ENCODE measurements at places on chromosomes 2 and 18.

- no peak for DNase-seq
These were observed 98.2 kb upstream of the B3GNT7 start for GRCh38 chr2:231297108-231297908.

DNA sequence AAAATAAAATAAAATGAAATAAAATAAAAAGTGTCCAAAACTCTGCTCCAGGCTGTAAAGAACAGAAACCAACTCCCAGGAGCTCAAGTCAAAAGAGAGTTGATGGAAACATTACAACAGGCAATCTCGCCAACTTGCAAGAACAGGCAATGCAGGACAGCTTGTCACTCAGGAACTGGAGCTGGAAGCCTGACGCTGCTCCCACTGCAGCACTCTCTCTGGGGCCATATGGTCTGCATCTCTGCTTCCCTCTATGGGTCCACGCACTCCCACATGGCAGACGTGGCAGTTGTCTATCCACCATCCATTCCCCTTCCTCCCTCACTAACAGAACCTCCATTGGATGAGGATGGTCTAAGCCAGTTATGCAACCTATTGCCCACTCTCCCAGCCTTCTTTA is 23.3 kb upstream of the ARPC2 start:
- DNase-seq, result no peak

DNA sequence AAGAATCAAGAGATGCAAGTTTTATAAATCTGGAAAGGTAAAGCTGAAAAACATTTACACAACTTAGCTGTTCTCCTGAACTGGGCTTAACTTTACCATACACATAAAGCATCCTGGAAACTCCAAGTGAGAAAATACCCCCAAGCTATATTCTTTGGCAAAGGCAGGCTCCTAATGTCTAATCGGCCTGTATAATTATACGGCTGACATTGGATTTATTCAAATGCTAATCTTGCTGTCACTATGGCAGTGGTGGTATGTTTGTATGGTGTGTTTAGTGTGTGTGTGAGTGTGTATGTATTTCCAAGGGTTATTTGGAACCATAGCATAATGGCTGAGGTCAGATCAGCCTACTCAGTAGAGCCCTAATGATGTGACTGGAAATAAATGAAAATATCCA is 1031.8 kb upstream of the ZEB2 start:
- DNase-seq, result no peak

DNA sequence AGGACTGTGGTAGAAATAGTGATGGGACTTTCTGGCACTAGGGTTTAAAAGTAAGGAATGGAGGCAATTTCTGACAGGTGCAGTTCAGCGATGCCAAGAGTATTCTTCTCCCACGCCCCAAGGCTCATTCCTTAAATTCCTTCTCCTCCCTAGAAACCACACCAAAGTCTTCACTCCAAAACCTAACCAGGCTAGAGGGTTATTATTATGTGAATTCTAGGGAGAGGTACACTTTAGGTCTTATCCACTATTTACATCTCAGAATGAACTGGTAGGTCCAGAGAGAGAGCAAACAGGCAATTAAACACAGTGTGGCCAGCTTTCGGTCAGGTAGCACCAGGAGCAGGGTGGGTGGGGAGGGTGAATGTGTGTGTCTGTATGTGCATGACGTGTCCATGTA is 11.4 kb downstream of the IL1F10 start:
- no peak for DNase-seq

- DNase-seq, result no peak
These were observed 33.0 kb downstream of the CMPK2 start for GRCh38 chr2:6832596-6833299.

- no peak for DNase-seq
These were observed 146.0 kb upstream of the RMP24 start for GRCh38 chr18:35826477-35826876.

DNA sequence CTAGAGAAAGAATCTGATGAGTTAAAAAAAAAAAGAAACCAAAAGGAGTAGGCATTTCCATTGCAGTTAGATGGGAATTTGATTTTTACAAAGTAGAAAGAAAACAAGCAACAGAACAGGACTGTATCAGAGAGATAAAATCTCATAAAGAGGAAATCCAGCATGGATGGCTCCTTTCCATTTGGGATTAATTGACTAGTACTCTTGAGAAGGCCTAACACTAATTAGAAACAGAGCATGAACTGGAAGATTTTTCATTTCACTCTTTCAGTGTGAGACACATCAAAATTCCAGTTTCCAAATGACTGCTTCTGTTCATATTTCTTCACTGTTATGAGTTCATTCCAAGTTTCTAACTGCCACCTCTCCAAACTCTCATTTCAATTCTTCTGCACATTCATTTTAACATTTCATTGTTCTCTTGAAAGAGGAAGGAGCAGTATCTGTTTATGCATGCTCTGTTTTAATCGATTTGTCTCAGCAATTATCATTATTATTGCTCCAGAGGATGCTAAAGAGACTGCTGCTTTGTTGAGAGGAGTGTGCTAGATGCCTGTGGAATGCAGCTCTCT is 108.8 kb upstream of the PIEZO2 start:
- no peak for DNase-seq

DNA sequence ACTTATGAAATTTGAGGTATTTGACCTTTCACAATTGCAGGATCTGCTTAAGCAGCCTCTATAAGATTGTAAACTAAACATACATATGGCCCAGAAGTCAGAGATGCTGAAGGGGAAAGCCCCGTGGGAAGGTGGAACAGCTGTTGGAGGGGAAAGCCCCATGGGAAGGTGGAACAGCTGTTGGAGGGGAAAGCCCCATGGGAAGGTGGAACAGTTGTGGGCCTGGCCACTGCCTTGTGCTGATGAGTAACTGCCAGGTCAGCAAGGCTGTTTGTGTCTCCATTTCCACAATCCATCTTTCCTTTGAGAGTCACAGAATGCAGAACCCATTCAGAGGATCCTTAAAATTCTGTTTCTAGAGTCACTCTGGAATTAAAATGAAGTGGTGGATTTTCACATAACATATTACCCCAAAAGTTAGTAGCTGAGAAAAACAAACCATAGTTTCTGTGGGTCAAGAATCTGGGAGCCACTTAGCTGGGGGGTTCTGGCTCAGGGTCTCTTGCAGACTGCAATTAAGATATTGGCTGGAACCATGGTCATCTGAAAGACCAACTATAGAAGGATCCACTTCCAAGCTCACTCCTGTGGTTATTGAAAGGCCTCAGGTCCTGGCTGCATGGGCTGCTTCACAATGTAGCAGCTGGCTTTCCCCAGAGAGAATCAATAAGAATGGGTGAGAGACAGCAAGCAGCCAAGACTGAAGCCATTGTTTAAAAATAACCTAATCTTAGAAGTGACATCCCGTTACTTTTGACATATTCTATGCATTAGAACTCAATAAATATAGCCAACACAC is 86.6 kb upstream of the CAVIN2 start:
- no peak for DNase-seq

DNA sequence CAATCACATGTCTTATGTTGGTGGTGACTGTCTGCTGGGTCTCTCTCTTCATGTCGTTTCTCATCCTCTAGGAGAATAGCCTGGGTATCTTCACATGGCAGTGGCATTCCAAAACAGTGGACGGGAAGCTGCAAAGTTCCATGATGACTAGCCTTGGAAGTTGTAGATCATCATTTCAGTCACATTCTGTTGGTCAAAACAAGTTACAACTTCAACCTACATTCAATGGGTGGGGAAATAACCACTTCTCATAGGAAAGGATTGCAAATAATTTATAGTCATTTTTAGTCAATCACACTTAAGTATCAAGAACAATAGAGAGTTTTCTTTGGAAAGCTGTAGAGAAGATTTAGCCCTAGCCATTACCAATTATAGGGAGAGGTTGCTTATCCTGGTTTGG is 395.0 kb upstream of the CDH2 start:
- no peak for DNase-seq

- no peak for DNase-seq
These were observed 121.3 kb upstream of the CD226 start for GRCh38 chr18:70068981-70069380.

- no peak for DNase-seq
These were observed 23.4 kb downstream of the NEMP2 start for GRCh38 chr2:190511104-190511503.

GRCh38 chr2:97963079-97963406 is 32.7 kb downstream of the TMEM131 start:
- DNase-seq, result no peak

GRCh38 chr18:68438983-68439382 is 275.9 kb downstream of the TMX3 start:
- DNase-seq, result no peak

GRCh38 chr18:44679056-44679913 is 1.4 kb upstream of the SETBP1 start:
- DNase-seq, result peak; percentile 54

DNA sequence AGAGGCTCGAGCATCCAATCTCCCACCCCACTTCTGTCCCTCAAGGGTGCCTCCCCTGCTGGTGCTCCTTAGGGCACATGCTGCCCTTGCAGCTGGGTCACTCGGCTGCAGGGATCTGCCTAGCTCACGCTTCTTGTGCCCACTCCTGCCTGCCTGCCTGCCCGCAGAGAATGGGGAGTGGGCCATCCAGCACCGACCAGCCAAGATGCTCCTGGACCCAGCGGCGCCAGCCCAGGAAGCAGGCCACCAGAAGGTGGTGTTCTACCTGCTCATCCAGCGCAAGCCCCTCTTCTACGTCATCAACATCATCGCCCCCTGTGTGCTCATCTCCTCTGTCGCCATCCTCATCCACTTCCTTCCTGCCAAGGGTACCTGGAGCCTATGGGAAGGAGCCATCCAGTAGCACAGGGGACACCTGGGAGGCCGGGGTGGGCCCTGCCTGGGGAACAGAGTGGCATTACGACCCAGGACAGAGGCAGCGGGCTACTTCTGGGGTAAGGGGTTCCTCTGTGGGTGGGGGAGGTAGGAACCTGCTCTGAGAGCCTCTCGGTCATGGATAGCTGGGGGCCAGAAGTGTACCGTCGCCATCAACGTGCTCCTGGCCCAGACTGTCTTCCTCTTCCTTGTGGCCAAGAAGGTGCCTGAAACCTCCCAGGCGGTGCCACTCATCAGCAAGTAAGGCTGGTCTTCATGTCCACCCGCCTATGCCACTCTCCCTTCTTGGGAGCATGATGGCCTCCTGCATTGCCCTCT is 3.4 kb downstream of the CHRNG start:
- no peak for DNase-seq

DNA sequence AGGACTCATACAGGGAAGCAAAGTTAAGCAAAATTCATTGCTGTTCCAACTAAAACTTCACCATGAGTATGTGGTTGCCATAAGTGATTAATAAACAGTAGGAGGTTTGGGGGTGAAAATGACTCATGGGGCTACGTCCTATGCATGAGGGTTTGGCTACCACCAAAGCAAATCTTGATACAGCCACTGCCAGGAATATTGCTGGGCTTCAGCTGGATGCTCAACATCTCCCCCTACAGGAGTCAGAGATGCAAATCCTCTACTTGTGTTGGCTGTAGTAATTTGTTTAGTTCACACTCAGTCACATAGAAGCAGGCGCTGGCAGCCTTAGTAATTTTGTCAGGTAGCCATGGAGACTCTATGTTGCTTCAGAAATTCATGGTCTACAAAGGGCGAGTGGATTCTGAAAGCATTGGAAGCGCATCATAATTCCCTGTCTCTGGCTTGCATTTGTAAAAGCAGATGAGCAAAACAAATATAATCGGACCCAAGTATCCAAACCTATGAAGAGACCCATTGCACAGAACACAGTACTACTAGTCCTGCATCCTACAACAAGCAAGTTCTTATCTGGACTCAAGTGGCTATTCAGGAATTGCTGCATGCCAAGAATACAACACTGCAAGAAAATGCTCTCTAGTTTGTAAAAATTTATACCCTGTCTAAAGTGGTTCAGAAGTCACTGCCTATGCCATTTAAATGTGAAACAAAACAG is 76.0 kb downstream of the CD28 start:
- peak; percentile 23 for DNase-seq

DNA sequence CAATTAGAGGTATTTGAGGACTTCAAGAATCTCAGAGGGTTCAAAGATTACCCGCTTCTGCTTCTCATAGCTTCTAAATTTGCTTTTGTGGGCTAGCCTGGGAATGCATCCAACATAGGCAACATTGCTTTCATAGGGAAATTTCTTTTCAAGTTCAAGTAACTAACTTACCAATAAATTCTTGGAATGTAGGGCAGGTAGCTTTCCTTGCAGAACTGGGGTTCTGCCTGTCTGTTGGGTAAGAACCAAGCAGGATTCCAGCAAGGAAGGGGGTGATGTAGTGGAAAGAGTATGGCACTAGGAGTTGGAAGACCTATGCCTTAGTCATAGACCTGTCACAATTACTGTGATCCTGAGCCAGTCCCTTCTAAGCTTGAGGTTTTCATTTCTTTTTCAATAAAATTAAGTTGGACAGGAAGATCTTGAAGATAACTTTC is 164.1 kb downstream of the FHOD3 start:
- no peak for DNase-seq

DNA sequence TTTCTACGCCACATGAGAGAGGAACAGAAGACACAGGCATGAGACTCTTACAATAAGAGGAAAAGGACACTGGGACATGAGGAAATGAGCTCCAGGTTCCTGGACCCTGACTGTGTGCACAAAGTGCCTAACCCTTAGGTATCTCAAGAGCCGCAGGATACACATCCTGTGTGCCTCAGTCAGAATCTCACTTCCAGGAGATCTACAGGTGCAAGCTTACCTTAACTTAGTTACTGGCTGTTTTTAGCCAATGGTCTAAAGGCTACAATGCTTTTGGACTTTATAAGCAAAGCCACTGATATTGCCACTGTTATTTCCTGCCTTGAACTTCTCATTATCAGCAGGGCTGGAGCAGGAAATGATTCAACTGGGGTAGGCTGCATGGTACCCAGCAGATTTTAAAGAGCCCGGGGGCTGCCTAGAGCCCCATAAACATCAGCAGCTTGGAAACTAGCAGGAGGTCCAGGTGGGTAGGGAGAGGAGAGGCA is 254.4 kb downstream of the ZNF521 start:
- DNase-seq, result no peak

DNA sequence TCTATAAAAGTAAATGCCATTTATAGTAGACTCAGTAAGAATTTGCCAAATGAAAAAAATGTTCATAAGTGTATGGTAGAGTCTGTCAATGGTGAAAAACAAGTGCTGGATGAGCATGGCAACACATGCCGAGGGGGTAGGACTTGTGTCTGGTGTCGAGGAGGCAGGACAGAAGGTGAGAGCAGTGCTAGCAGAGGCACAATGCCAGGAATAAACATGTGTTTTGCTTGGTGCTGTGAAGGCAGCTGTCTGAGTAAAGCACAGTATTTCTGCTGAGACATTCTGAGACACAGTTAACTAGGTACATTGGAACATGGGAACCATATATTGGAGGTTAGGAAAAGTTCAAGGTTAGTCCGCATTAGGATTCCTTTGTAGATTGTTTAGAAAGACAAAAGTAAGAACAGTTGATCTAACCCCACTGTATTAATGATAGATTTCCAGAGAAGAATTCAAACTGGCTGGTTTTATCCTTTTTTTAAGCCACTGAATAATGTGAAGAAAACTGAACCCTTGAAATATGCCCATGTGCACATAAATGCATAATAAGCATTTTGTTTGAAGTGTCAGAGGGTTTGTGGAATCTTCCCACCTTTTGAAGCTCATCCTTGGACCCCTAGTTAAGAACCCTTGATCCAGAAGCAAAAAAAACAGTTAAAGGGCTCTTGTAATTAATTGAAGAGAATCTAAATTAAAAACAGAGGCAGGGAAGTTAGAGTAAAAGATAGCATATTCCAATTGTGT is 7.1 kb downstream of the RBM45 start:
- DNase-seq, result no peak

- DNase-seq, result no peak
These were observed 143.4 kb upstream of the LYPD1 start for GRCh38 chr2:132813422-132813821.

- DNase-seq, result no peak
These were observed 16.1 kb upstream of the CREB1 start for GRCh38 chr2:207513551-207514257.

- DNase-seq, result no peak
These were observed 136.3 kb downstream of the NUP35 start for GRCh38 chr2:183260527-183260926.

GRCh38 chr2:67251741-67252140 is 145.4 kb upstream of the ETAA1 start:
- DNase-seq, result no peak
